Stimulated activated CD8-positive, alpha-beta memory T cell treated with anti-CD3 and anti-CD28 coated beads, Interleukin-7, amount 100 ng/mL, for 48 hours (primary cell): ENCODE measurements at places on chromosomes 12 and 14.

- peak; percentile 11 for DNase-seq
Observed at GRCh38 chr14:74257078-74257940, 18.1 kb downstream of the VSX2 start.

GRCh38 chr14:43207189-43207588, 1299.9 kb downstream of the FSCB start:
- DNase-seq: no peak

DNA sequence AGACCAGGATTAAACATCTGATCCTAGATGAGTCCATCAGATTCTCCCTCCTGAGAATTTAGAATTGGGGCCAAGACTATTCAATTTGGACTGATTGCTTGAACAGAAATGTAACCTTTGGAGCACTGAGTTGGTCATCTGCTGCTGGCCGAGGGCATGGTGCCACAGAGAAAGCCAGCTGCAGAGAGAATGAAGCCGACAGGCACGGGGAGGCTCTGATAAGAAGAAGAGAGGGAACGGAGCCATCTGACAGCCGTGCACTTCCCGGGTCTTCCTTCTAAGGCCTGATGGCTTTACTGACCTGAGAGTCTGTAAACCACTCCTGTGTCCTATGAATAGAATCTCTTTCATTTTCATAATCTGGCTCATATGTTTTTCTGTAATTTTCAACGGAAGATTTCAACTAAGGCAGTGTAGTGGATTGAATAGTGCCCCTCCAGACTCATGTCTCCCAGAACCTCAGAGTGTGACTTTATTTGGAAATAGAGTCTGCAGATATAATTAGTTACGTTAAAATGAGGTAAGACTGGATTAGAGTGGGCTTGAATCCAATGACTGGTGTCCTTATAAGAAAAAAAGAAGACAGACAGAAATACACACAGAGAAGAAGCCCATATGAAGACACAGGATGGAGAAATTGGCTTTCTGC, 39.1 kb upstream of the FRS2 start:
- DNase-seq: no peak

DNA sequence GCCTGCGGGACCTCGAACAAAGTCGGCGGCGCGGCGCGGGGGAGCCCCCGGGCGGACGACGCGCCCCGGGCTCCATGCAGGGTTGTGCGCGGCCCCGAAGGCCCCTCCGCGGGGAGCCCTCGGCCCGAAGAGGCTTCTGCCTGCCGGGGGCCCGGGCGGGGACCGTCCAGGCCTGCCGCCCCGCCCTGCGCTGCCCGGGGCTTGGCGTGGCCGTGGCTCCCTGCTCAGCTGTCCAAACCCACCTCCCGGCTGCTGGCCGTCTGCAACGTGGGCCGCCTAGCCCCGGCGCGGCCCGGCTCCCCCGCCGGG, 670 bp downstream of the DYRK2 start:
- DNase-seq: no peak

GRCh38 chr12:104938371-104938770, 19.7 kb downstream of the SLC41A2 start:
- no peak for DNase-seq

- no peak for DNase-seq
Observed at GRCh38 chr12:52847335-52848102, 1.3 kb downstream of the KRT78 start.

GRCh38 chr12:123254853-123255446, 16.7 kb downstream of the CDK2AP1 start:
- DNase-seq: no peak

GRCh38 chr14:20110438-20110837, at the start of gene OR4K17:
TSS of gene OR4K17 (plus strand) at chr14:20110739. CDS start at chr14:20117500, 6,761 bp downstream.
- no peak for DNase-seq

DNA sequence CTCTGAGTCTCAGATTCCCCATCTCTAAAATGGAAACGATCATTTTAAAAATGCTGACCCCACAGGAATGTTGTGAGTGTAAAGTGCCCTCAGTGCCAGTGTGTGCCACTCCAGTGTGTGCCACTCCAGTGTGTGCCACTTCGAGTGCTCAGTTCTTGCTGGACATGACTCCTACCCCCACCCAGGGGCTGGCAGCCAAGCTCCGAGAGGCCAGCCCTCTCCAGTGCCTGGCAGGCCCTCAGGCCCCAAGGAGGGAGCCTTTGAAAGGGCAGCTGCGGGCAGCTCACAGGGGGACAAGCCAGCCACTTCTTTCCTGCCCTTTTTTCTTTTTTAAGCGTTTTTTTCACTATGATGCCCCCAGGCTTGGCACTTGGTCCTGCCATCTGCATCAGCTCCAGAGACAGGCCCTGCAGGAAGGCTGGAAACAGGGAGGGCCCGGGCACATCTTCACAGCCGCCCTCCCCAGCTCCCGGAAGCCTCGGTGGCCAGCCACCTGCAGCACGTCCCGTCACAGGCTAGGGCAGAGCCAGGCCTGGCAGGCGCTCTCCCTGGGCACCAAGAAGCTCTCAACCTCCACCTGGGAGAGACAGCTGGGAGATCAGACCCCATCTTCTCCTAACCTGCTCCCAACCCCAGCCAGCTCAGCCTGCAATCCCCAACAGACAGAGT, 29.8 kb downstream of the NCOR2 start:
- DNase-seq: no peak

GRCh38 chr14:69300601-69301221, 40.8 kb downstream of the GALNT16 start:
- no peak for DNase-seq

- DNase-seq: no peak
Observed at GRCh38 chr12:68119250-68119649, 40.3 kb downstream of the IFNG start.

GRCh38 chr14:53389202-53389601, 236.1 kb upstream of the DDHD1 start:
- DNase-seq: no peak

- no peak for DNase-seq
Observed at GRCh38 chr14:87944987-87945604, 47.9 kb downstream of the GALC start.

DNA sequence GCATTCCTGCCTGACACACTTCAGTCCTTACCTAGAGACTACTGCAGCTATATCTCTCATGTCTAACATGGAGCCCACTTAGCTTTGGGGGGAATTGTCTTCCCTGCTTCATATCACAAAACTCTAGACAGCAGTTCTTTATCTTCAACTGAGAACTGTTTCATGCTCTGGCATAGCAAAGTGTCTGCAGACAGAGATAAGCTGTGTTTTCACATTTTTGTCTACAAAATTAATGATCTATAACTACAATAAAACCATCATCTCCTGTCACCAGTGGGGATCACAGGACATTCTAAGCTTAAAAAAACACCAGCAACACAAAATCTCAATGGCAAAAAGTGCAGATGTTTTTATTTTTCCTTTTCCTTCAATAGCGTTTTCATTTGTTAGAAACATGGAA, 137.1 kb upstream of the VRK1 start:
- DNase-seq: no peak

GRCh38 chr12:66268562-66268961, 33.7 kb upstream of the HELB start:
- no peak for DNase-seq

DNA sequence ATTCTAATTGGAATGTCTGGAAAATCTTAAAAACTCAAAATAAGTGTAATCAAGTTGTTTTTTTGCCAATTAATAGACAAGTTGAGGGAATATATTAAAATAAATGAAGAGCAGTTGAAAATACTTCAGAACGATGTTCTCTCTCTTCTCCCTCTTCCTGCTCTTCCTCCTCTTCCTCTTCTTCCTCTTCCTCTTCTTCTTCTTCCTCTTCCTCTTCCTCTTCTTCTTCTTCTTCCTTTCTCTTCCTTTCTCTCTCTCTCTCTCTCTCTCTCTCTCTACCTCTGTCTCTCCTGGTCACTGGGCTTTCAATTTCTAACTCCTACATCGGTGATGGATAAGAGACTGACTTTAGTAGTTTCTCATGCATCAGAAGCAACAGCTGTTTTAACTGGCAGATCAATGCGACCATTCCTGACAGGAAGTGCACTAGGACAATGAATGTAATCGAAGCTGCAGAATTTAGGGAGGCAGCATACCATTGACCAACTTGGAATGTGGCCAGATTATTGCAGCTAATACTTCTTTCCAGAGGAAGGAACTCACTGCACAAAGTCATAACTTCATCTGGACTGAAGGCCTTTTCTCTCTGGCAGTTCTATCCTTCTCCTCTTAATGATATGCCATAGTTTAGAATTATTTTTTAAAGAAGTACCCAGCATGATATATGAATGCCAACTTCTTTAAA, 13.8 kb upstream of the TMTC2 start:
- DNase-seq: no peak

- DNase-seq: no peak
Observed at GRCh38 chr12:106171117-106171750, 32.5 kb upstream of the NUAK1 start.
